Right atrium auricular region (tissue), 2 donors: ENCODE measurements at places on chromosomes 7 and 10. TPM values are rescaled to one million over a fixed set of nuclear protein-coding genes. Genes with fewer than 3 reads are reported as not detected.

The PNLIPRP3 gene
- not detected for total RNA-seq

The SUN1 gene
- total RNA-seq: 84.4 TPM

The EPO gene
- total RNA-seq: not detected

The CDC14C gene
- total RNA-seq: not detected

GRCh38 chr10:68074031-68074774, 880 bp downstream of the HERC4 start:
- no peaks in the 10 kb centered on the region for H3K27me3 ChIP-seq
- H3K27ac ChIP-seq: peak overlapping the region; percentile 100
- peaks cover 10% of the 10 kb centered on the region for H3K36me3 ChIP-seq
- DNase-seq: no peak
- H3K4me1 ChIP-seq: peaks cover 2% of the 10 kb centered on the region

- no peak for DNase-seq
- H3K4me3 ChIP-seq: no peak overlapping the region
- H3K27me3 ChIP-seq: no peaks in the 10 kb centered on the region
- no peaks in the 10 kb centered on the region for H3K36me3 ChIP-seq
Measured at GRCh38 chr7:143048827-143049226, 3.3 kb upstream of the OR6V1 start.

DNA sequence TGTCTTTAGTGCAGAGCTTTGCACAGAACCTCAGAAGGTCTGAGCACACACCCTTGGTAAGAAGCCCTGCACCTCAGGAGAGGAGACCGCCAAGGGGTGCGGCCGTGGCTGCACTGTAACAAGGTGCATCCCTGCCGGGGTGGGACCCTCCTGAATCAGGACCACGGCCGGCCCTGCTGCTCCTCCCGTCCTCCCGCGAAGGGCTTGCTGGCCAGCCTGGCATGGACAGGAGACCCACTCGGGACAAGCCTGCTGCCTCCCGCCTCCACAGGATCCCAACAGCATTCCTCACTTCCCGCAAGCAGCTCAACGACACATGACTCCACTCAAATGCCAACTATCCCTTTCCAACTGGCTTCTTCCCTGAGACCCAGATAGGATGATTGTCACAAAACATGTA, 12.8 kb downstream of the WDR86 start:
- no peak overlapping the region for H3K4me3 ChIP-seq
- no peak for DNase-seq
- no peak overlapping the region for H3K27ac ChIP-seq
- no peaks in the 10 kb centered on the region for H3K27me3 ChIP-seq

- peaks cover 24% of the 10 kb centered on the region for H3K27me3 ChIP-seq
- H3K4me3 ChIP-seq: no peak overlapping the region
Measured at GRCh38 chr7:27254625-27255024, 12.0 kb downstream of the EVX1 start.
